ENCODE measurements at places on chromosomes 11 and 22.

DNA sequence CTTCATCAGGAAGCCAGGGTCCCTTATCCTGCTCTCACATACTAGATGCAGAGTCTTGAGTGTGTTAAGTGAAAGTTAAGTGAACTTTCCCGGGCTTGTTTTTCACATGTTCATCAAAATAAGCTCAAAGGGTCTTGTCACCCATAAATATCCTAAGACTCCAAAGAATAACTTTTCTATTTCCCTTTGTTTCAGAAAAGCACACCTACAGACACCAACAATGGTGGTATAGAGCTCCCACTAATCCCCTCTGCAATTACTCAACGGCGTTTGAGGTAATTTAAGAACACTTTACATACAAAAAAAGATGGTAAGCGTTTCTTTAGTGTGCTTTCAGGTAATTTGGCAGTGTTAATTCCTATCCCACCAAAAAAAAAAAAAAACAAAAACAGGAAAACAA, 2.5 kb downstream of the PRR14L start:
- DNase-seq = no peak

DNA sequence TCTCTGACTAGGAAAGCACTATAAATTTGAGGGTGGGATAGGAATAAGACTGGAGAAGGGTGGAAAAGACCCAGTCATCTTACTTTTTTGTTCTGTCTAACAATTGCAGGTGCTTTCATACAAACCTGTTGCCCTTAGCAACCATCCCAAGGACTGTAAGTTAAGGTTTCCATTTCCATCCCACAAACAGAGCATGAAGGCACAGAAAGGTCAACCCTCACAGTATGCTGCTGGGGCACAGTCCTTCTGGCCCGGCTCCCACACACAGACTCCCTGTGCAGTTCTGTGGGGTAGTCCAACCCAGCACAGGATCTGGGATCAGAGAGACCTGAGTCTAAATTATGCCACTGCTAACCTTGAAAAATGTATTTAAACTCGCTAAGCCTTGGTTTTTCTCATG, 38.4 kb upstream of the ETS1 start:
- DNase-seq = no peak

- no peak for DNase-seq
Measured at GRCh38 chr11:11467312-11467711, 114.3 kb upstream of the CSNK2A3 start.

DNA sequence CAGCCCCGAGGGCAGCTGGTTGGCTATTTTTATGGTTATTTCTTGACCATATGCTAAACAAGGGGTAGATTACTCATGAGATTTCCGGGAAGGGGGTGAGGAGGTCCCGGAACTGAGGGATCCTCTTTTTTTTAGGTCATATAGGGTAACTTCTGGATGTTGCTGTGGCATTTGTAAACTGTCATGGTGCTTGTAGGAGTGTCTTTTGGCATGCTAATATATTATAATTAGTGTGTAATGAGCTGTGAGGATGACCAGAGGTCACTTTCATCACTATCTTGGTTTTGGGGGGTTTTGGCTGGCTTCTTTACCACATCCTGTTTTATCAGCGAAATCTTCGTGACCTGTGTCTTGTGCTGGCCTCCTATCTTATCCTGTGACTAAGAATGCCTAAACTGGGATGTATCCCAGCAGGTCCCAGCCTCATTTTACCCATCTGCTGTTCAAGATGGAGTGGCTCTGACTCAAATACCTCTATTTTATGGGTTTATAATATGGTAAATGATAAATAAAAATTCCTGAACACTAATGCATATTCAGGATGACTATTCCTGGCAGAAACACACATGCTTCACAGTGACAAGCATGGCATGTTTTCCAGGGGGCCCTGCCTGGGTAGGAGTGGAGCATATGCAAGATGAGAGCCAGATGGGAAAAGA, 11.2 kb downstream of the KREMEN1 start:
- no peak for DNase-seq

GRCh38 chr11:25928076-25928475, 403.9 kb upstream of the ANO3 start:
- DNase-seq = no peak

- DNase-seq = no peak
Measured at GRCh38 chr11:117633976-117634755, 162.8 kb downstream of the DSCAML1 start.

DNA sequence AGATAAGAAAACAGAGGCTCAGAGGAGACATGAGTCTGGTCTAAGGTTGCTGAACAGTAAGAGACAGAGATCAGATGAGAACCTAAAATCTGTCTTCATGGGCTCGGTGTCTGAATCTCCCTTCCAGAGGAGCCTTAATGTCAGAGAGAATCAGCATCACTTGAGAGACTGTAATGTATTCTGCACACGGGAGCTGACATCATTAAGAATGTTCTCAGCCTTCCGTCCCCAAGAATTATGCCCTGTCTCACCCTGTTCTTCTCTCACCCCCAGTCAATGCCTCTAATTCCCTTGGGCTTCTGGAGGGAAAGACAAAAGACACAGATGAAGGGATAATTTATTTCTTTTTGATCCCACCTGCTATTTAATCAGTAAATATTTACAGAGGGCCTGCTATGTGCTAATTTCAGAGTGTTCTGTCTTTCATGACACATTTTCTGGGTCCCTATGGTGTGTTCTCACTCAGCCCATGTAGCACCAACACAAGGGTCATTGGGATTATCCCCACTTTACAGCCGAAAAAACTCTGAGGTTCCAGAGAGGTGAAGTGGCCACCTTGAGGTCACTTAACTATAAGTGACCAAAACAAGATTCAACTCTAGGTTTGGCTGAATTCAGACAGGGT, 61.8 kb downstream of the CD82 start:
- DNase-seq = no peak

DNA sequence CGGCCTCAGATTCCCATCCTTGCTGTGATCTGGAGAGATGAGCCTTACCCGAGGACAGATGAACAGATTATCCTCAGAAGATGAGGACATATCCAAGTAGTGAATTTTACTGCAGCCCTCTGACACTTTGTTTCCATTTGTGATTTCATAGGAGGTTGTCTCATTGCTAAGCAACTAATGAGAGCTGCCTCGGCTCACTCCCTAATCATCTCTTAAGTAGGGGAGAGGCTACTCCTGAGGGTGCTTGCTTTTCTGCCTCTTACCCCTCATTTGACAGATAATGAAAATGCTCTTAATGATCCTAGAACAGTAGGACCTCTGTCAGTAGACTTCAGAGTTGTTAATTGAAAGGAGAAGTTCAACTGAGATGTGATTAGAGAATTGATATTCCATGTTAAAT, 150.9 kb downstream of the TBC1D22A start:
- DNase-seq = no peak

DNA sequence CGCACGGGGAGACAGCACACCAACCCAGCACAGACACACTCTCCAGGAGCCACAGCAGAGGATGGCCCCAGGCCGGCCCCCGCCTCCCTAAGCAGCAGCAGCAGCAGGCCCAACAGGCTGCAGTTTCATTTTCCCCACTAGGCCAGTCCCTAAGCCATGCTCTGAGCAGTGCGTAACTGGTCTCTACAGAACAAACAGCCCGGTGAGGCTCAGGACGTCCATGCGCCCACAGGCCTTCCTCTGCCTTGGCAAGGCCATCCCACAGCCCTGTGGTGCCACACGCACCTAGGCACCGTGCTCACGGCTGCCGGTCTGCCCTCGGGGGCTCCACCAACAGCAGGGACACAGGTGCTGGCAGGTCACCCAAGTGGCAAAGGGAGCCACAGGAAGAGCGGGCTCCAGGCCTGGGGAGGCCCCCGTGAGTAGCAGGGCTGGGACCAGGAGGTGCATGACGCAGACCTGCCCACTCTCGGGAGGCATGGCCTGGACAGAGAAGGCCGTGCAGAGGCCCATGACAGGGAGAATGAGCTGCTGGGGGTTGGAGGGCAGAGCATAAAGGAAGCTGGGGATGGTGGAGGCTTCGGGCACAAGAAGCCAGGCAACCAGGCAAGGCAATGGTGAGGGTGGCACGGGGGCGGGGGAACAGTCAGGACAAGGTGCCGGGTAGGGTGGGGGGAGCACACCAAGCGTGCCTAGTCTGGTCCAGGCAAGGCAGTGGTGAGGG, 1.4 kb upstream of the MOB2 start:
- no peak for DNase-seq

DNA sequence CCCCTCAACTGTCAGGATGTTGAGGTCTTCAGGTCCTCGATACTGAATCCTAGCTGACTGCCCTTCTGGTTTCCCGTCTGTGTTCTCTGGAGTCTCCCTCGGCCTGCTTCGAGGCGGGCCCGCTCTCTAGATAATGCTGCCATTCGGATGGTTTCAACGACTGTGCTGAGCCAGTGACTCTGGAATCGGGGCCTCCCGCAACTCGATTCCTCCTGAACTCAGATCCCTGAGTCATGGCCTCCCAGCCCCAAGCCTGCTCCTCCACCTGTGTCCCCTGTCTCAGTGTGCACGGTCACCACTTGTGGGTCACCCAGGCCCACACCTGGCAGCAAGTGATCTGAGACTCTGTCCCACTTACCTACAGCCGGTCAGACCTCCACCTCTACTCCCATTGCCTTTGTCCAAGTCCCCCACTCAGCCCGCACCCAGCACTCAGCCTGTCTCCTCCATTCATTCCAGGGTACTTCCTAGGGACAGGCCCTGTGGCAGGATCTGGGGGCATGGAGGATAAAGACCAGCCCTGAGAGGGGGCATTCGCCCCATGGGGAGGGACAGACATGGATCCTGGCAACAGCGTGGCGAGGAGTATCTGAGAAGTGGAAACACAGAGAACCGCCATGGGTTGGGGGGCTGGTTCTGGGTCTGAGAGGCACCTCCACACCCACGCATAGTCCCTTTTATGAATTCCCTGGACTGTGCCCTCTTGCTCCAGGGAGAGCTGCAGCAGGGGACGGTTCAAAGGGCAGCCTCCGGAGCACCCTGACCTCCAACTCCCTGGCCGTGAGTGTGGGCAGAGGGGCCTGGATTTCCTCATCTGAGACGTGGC, 14.3 kb downstream of the MPST start:
- DNase-seq = no peak

GRCh38 chr11:2752923-2753322, 53.1 kb upstream of the KCNQ1OT1 start:
- no peak for DNase-seq

DNA sequence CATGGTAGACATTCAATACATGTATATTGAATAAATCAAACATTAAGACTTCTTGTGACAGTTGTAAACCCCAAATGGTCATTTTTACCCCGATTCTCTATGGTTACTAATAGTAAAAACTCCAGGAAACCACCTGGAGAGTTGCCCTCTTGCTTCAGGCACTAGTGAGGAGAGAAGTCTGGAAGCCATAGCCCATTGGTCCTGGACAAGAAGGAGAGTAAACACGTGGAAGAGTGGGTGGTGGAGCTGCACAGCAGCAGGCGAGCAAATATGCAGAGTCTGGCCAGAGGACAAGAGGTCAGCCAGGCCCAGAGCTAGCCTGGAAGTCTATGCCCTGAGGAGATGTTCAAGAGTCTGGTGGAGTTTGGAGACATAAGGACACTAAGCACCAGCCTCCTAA, 17.7 kb downstream of the DCHS1 start:
- DNase-seq = no peak

DNA sequence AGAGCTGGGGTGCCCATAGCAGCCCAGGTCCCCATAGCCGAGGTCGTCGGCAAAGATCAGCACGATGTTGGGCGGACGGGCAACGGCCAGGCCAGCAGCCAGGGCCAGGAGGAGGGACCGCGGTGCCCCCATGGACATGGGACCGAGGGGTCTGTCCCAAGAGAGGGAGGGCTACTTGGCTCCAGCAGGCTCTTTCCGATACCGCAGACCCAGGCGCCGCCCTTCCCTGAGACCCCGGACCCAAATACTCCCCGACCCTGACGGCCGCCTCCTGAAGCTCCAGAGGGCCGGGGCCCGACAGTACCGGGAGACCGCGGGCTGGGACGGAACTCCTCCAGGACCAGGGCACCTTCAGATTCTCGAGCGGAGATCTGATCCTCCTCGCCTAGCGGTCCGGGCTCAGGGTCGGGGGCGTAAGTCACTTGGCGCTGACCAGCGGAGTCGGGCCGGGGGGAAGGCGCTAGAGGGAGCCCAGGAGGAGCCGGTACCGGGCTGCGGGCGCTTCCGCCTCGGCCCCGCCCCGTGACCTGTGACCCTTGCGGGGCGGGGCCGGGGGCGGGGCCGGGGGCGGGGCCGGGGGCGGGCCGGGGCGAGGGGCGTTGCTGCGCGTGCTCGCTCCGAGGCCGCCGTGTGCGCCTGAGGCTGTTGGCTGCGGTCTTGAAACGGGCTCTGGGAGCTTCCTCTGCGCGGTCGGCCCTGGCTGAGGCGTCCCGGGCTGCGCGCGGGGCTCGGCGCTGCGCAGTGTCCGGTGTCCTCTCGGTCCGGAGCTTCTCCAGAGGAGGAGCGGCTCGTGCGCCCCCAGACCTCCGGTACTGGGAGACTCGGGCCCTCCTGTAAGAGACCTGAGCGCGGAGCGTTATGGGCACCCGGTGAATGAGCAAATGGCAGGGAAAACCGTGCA, at the start of gene ARSA:
Gene ARSA (minus strand): TSS at position 511 of the 901 bp plus-strand sequence. CDS start 373 bp downstream, at position 138.
- DNase-seq = peak; percentile 57

GRCh38 chr11:111006227-111006626, 239.3 kb upstream of the POU2AF2 start:
- no peak for DNase-seq

- DNase-seq = no peak
Measured at GRCh38 chr11:14308114-14308896, 50.7 kb downstream of the RRAS2 start.

DNA sequence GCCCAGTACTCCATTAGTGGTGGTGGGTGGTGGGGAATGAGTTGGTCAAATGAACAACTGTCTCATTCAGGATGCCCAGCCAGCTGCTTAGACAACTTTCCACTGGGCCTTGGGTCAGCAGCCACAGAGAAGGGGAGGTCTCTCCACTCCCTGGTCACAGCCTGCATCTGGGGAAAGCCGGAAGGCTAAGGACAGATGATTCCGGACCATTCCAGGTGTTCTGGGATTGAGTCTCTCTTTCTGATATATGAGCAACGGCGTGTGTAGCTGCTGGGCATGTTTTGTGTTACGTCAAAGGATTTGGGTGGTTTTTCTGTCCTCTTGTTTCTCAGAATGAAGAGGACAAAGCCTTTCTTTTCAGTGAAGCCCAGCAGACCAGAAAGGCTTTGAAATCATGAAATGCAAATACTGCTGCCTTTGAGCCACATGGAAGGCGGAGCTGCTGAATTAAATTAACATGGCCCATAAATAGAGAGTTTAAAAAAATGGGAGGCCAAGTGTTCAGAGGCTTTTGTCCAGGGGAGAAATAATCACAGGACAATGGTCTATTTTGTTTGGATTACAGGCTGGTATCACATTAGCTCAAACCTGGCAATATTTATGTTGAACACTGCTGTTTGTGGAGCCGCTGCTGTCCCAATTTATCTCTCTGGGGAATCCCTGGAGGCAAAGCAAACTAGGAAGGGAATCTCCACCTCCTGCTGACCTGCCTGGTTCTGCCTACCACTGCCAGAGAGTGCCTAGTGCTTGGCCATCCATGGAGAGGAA, 234.4 kb upstream of the E2F8 start:
- DNase-seq = no peak

All from stimulated activated CD4-positive, alpha-beta T cell treated with anti-CD3 and anti-CD28 coated beads, Interleukin-15, amount 100 ng/mL, for 1 hour (primary cell).